ENCODE measurements at places on chromosomes 12 and 14. TPM values are rescaled to one million over a fixed set of nuclear protein-coding genes. Genes with fewer than 3 reads are reported as not detected.

GRCh38 chr12:49052451-49053208, 8.0 kb downstream of the KMT2D start:
- no peak for DNase-seq

DNA sequence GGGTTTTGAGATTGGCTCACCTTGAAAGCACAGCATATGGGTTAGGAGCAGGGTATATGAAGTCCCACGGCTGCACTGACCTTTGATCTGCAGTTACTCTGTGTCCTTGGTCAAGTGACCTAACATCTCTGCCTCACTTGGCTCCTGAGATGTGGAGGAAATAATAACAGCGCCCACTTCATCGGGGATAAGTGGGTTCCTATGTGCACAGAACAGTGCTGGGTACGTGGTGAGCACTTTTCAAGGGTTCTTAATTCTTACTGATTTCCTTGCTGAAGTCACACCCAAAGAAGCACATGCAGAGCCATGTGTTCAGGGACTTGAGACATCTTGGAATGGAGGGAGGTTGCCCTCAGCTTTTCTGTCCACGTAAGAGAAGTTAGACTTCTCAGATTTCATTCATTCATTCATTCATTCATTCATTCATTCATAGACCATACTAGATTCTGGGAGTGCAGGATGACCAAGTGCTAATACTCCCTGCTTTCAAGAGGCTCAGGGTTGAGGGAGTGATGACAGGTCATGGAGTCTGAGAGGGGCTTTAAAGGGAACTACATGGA, 39.4 kb downstream of the ADGRD1 start:
- DNase-seq = no peak

Gene OASL
- 0.35 TPM for total RNA-seq

GRCh38 chr12:27296674-27297073, 36.0 kb upstream of the BMAL2 start:
- no peak for DNase-seq

GRCh38 chr12:75975702-75976101, 55.9 kb downstream of the PHLDA1 start:
- DNase-seq = no peak

Gene CD27
- not detected for total RNA-seq

DNA sequence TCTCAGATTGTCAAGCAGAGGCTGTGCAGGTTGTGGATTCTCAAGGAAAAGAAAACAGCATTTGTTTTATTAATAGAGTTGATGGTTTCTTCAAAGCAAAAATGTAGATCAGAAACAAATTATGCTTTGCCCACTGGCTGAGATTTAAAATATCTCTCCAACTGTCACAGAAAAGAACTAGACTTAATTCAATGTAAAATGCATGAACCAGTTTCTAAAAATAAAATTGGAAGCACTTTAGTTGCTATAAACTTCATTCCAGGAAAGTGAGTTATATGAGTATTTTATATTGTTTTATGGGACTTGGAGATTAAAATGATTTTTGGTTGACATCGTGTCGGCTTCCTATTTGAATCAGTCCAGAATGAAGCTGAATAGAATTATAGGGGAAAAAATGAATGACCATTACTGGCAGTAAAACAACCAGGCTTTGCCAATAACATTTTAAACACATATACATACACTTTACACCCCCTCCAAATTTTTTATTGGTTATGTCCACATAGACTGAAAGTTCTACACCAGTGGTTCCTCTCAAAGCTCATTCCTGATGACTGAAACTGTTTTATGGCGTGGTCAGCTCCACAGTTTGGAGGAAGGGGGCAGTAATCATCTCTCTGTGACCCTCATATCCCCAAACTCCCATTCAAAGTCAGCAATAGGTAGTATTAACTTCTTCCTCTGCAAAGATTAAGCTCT, 55.5 kb upstream of the DAAM1 start:
- no peak for DNase-seq

DNA sequence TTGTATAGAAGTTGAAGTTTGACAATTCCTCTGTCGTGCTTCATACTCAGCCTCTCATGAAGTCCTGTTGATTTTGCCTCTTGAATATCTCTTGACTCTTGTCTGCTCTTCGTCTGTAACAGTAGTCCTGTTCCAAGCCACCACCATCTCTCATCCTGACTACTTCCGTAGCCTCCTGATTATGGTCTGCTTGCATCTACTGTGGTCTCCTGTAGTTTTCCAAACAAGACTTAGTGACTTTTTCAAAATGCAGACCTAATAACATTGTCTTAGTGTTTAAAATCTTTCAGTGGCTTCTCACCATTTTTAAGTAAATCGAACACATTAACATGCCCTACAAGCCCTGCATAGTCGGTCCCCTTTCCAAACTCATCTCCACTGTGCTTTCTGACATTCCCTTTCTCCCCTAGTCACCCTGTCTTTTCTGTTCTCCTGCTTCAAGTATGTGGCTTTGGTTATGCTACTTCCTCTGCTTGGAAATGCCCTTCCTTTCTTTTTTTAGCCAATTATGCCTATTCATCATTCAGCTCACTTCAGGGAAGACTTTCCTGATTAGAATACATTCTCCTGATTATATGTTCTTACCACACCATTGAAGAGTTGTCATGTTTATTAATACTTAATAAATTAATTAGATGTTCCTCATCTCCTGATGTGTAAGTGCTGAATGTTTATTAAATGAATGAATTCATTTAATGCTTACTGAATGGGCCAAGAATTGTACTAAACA, 2.0 kb downstream of the SCYL2 start:
- DNase-seq = no peak

Gene SYT10
- not detected for total RNA-seq

DNA sequence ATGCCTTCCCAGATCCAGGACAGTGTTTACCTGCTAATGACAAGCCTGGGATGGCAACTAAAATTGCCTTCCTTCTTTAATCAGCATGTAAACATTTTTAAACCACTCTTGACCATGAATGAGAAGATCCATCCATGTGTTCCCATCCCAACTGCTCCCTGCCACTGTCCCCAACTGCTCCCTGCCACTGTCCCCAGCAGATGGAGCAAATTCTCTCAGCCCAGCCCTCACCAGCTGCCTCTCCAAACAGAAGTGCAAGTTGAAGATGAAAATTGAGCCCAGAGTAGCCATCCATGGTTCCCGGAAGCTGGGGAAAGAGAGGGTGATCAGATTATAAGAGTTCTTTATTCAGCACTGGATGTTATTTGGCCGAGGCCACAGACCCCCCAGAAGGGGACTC, 133.1 kb downstream of the SLC15A4 start:
- DNase-seq = no peak

- DNase-seq = peak; percentile 73
Observed at GRCh38 chr12:130031571-130032189, 127.9 kb upstream of the TMEM132D start.

Gene SRGAP1
- 22.1 TPM for total RNA-seq

- DNase-seq = no peak
Observed at GRCh38 chr14:96269359-96269710, 13.3 kb downstream of the BDKRB1 start.

Gene PMCH
- not detected for total RNA-seq

GRCh38 chr12:107130830-107131611, 37.7 kb upstream of the CRY1 start:
- no peak for DNase-seq

DNA sequence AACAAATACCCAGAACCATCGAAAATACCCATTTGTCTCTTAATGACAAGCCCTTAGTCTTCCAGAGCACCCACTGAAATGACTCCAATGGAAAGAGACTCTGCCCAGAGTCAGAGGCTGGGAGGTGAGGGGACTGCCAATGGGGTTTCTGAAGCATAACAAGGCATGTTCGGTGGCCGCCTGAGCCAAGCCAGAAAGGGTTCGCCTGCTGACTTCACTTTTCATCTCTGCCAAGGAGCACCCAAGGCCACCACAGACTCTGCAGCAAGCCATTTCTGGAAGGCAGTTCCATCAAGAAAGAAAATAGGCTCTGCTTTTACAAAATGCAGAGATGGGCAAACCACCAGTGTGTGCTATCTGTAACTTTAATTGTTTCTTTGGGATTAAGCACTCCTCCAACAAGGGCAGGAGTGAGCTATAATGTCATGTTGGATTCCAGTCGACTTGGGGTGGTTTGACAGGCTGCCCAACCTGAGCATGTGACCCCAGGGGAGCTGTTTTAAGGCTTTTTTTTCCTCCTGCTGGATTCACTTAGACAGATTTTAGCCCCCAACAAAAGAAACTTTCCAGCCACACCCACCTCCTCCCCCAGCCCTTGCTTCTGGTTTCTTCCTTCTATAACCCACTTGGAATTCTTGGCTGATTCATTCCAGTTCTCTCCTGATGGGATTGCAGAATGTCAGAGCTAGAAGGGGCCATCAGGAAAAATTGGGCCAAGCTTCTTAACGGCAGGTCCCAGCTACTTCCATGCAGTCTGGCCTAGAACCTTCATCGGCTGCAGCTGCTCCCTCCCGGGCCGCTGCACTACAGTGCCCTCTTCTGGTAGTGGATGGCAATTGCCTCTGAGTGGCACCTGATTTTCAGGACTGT, 24.1 kb downstream of the CKAP4 start:
- DNase-seq = peak; percentile 68

DNA sequence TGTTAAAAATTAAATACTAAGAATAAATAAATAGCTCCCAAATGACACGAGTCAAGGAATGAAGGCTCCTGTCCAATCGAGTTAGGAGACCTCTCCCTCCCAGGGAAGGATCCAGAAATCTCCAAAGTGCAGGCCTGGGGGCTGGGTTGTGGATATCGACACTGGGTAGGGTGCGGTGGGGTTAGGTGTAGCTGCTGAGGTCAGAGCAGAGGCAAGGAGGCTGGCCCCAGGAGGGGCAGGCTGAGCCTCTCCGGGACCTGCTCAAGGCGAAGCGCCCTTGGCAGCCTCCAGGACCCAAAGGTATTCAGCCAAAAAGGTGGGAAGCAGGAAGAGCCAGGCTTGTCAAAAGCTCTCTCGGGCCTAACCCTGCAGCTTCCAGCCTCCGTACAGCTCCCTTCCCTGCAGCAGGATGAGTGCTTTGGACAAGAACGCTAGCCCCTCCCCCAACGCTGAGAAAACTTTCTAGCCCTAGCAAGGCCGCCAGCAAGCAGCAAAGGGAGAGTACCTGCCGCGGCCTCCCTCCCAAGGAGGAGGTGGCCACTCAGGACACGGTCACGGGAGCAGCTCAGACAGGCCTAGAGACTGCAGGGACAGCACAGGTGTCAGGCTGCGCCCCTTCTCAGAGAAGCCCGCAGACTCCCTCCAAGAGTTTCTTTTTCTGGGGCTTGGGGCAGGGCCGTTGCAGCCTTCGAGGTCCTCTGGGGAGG, 3.7 kb upstream of the PNMA1 start:
- no peak for DNase-seq

Gene AICDA
- not detected for total RNA-seq

DNA sequence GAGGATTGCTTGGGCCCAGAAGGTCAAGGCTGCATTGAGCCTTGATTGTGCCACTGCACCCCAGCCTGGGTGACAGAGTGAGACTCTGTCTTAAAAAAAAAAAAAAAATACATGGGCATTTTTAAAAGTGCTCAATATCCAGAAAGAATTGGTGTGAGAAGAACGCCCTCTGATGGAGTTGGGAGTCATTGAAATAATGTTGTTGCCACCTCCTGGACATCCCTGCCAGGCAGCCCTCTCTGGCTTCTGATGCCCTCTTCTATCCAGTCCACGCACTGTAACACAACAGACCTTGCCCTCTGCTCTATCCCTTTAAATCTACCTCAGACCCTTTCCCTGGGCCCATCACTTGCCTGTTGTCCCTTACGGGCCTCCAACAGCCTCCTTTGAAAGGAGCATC, 4.9 kb downstream of the PTGDR start:
- DNase-seq = peak; percentile 23

Gene PLCZ1
- not detected for total RNA-seq

- no peak for DNase-seq
Observed at GRCh38 chr14:34069854-34070582, 119.1 kb upstream of the EGLN3 start.

Gene AKAP3
- total RNA-seq = 1.6 TPM

GRCh38 chr12:68317047-68317667, 15.0 kb downstream of the MDM1 start:
- DNase-seq = no peak

Gene AJUBA
- 211 TPM for total RNA-seq

GRCh38 chr12:50187084-50187900, 20.1 kb upstream of the CERS5 start:
- no peak for DNase-seq

DNA sequence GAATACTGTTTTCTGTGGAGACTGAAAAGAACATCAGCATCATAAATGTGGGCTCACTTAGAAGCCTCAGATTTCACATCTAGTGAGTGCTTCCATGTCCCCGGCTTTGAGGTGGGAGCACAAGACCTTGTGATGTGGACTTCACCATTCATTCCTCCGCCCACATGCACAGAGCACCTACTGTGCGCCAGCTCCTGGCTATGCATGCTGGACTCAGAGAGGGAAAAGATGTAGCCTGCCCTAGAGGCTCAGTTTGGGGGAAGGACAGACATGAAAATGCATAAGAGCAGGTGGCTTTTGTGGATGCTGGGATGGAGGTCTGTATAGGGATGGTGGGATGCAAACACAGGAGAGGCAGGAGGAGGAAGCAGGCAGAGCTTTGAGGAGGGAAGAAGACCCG, 65.0 kb downstream of the SERPINA3 start:
- no peak for DNase-seq

- peak; percentile 47 for DNase-seq
Observed at GRCh38 chr14:105471297-105471821, 3.3 kb upstream of the CRIP2 start.

Gene TRPV4
- total RNA-seq = not detected

DNA sequence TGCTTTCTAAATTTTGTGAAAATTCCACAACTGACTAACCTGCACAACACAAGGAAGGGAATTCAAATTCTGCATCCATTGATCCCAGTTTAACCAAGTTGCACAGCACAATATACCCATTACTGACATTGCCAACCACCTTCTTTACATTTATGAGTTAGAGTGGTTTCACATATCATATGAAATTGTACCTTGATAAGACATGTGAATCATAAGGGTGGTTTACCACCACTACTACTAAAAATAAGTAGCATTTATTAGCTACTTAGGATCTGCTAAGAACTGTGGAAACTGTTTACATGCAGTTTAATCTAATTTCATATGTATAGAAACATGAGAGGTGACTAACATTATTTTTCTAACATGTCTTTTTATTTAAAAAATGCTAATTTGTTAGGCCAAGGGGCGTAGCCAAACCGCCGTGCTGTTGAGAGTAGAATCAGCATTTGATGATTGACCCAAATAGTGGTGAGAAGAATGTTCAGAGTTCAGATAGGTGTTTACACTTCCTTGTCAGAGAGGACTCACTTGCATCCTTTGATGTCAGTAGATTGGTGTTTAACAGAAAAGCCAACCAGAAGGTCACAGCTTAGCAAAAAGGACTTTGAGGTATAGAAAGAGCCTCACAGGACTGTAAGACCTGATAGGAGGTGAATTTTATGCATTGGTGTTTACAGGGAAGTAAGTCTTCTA, 56.2 kb downstream of the LRFN5 start:
- DNase-seq = no peak

DNA sequence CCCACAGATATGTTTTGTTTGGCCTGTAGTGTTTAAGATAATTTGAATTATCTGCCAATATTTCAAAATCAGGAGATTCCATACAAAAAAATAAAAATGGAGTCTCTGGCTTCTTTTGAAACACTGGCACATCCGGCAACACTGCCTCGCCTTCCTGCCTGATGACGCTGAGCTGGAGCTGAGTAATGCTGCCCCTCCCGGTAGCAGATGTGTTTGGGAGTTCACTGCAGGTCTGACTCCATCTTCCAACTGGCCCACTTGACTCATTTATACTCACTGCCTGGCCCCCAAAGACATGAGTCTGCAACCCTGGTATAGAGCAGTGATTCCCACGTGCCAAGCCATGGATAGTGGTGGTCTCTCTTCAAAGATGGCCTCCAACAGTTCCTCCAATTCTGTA, 7.4 kb downstream of the CIT start:
- no peak for DNase-seq

Gene EMP1
- total RNA-seq = 6.6 TPM

GRCh38 chr12:89468648-89469326, 55.8 kb downstream of the GALNT4 start:
- no peak for DNase-seq
